DMS53 (cell line): ENCODE measurements at places on chromosomes 4 and X.

- no peak for DNase-seq
Measured at GRCh38 chrX:48626401-48627298, 29.4 kb downstream of the WDR13 start.

GRCh38 chr4:33411182-33411581 lies 2691.0 kb downstream of the PCDH7 start:
- DNase-seq: no peak

DNA sequence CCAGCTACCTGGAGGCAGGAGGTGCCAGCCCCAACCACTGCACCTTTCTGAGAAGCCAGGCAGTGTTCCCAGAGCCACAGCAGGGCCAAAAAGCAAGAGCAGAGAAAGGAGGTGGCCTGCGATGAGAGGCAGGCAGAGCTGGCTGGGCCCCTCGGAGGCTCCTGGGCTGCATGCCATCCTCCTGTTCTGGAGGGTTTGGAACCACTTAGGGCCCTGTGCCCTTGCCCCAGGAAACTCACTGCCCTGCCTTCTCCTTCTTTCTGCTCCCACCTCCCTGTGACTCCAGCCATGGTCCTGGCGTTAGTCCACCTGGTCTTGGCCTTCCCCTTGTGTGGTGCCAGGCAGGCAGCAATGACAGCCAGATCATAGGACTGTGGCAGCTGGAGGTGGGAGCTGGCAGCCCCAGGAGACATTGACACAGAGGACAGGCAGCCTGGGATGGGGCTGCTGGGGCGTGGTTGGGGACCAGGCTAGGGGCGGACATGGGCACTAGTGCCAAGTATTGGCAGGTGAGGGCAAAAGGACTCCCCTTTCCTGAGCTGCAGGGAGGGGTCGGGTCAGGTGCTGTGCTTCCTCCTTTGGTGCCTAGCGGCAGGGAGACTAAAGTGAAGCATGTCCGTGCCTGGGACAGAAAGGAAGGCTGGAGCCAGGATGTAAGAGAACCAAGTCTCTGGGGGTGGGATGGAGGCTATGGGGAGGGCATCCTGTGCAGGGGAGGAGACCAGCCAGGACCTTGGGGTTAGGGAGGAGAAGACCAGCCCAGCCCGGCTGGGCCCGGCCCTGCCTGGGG lies 1.4 kb downstream of the APLN start:
- DNase-seq: no peak

- peak; percentile 1 for DNase-seq
Measured at GRCh38 chrX:134406356-134407064, 53.5 kb upstream of the HPRT1 start.

- no peak for DNase-seq
Measured at GRCh38 chr4:72352711-72353110, 216.3 kb downstream of the ADAMTS3 start.

GRCh38 chr4:102439812-102440211 lies 61.3 kb upstream of the NFKB1 start:
- DNase-seq: peak; percentile 26

- DNase-seq: peak; percentile 15
Measured at GRCh38 chrX:44400588-44400987, 57.1 kb upstream of the EFHC2 start.

DNA sequence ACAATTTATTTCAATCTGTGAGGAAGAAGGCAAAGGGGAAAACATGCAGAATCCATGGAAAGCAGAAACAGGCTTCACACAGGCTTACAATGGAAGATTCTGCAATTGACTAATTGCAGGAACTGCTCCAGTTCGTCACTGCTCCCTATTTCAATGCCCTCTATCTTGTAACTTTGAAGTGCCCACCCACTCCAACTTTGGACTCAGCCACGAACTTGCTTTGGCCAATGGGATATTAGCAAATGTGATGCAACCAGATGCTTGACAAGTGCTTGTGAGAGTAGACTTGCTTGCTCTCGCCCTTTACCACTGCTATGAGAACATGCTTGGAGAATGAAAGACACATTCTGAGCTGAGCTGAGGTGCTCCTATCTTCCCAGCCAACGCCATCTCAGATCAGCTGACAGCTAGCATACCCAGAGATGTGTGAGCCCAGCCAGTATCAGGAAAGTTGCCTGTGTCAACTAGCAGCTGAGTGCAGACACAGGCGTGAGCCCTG lies 105.7 kb upstream of the PTCHD1 start:
- no peak for DNase-seq

DNA sequence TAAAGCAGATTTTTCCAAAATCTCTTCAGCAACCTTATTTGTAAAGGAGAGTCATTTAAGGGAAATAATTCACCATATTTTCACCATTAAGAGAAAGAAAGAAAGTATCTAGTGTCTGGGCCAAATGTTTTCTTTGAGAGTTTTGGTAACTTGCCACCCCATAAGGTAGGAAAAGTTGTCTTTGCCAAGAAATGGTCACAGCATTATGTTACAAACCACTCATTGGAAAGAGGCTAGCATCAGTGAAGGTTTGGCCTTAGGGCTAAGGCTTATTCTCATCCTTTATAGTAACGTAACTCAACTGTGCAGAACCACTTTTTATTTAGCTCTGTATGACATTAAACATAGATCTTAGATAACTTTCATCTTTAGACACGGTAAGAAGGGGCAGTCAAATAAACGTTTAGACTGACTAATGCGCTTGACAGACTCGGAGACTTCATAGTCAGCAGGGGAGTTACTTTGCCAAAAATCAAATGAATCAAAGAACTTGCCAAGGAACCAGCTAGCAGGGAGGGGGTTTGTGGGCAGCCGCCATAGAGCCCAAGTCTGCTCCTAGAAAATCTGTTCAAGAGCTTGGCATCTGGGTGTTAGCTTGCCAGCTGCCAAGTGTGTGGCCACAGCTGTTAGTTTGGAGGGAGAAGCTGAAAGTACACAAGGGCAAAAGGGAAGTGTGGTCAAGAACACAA lies 182.8 kb upstream of the GRID2 start:
- no peak for DNase-seq

- DNase-seq: no peak
Measured at GRCh38 chr4:145773581-145774234, 93.8 kb downstream of the C4orf51 start.

DNA sequence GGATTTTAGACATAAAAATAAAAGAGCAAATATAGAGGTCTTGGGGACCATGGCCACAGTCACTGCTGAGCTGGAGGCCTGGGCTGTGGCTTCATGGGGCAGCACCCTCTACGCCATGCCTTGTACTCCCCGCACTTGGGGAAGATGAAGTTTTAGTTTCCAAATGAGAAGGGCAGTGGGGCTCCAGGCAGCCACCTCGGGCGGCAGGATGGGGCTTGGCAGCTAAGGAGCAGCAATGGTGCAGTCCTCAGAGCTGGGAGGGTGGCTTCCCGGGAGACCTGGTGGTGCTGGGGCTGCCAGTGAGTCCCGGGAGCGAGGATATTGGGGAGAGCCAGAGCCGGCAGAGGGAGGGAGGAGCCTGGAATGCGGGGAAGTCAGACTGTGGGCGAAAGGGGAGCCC lies 2.4 kb downstream of the CXCR3 start:
- no peak for DNase-seq

GRCh38 chrX:80223982-80224579 lies 196.2 kb upstream of the TENT5D start:
- peak; percentile 40 for DNase-seq

DNA sequence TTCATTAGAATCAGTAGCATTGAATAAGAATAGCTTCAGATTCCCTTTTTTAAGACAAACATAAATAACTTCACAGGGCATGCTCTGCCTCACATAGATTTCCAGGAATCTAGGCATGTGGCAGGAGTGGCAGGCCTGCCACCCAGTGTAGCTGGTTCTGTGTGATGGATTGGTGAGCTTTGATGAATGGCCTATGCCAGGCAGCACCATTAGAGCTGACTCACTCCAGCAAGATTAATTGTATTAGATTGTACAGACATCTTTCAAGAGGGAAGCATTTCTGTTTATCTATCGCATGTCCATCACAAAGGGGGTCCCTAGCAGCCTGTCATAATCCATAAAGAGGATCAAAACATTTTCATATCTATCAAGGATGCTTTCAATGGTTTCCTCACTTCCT lies 71.9 kb downstream of the NAA11 start:
- no peak for DNase-seq

- DNase-seq: no peak
Measured at GRCh38 chr4:165738571-165738970, 134.5 kb upstream of the TLL1 start.

DNA sequence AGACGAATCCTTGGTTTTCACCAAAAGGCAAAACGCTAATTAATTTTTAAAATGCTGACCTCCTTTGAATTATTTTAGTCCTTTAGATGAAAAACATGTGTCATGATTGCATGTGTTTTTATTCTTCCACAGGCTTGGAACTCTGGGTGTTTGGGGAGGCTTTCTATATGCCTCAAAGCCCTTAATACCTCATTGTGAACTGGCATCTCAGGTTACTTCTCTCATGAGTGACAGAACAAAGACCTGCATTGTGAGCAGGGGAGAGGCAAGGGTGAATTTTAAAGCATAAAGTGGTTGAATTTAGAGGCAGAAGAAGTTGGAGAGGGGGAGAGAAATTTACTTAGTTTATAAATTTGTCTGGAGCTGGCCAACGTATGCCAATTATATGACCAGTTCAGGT lies 119.5 kb downstream of the ARSF start:
- no peak for DNase-seq

GRCh38 chr4:3409571-3410091 lies 32.1 kb upstream of the HGFAC start:
- DNase-seq: no peak

- peak; percentile 72 for DNase-seq
Measured at GRCh38 chr4:171025776-171026175, 787.4 kb upstream of the GALNTL6 start.

- DNase-seq: no peak
Measured at GRCh38 chr4:92357966-92358365, 54.2 kb downstream of the GRID2 start.

DNA sequence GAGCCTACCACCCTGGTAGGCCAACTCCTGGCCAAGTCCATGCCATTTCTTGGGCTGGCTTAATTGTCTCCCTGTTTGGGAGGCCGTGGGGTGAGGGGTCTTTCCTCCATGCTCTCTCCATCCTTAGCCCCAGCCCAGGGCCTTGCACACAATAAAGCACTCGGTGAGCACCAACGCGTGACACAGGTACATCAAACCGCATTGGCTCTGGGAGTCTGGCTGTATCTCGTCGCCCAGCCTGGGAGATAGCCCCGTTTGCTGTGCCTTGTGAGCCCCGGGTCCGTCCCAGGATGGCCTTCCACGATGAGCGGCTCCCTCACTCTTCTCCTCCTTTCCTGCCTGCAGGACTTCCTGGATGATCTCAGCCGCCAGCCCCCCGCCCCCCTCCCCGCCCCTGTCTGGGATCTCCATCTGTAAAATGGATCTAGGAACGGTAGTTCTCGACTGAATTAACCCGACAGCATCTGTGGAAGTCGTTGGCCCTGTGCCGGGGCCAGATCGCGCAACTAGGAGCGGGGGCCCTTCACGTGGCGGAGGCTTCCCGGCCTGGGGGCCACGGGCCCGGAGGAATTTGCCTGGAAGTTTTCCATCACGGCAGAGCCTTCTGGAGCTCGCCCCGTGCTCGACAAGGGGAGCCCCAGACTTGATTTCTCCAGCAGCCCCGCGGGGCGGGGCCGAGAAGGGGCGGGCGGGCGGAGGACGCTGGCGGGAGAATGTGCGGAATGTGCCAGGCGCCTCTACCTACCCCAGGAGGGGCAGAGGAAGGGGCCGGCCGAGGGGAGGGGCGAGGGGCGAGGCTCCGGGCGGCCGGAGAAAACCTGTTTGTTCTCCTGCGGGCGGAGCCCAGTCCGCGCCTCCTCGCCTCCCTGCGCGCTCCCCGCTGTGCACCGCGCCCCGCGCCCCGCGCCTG lies at the start of gene ZNF185:
TSS of gene ZNF185 (plus strand) at position 846 of the 910 bp plus-strand sequence. CDS start 16,423 bp downstream, outside the sequence.
- peak; percentile 64 for DNase-seq

DNA sequence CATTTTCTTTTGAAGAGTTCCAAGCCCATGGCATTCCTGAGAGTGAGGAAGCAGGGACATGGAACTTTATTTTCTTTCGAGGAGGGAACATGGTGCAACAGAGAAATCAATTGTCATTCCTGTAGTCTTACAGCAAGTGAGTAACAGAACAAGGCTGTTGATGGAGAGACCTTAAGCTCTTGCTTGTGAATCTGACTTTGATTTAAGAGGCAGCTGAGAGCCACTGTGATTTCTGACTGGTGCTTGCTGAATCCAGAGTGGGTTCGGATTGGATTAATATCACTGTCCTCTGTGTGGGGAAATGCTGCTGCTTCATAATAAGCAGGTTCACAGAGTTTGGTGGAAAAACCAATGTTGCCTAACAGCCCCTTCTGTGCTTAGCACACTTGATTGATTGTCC lies 4.7 kb upstream of the ATP1B4 start:
- DNase-seq: no peak

- no peak for DNase-seq
Measured at GRCh38 chr4:109749388-109750082, 19.7 kb upstream of the PLA2G12A start.

DNA sequence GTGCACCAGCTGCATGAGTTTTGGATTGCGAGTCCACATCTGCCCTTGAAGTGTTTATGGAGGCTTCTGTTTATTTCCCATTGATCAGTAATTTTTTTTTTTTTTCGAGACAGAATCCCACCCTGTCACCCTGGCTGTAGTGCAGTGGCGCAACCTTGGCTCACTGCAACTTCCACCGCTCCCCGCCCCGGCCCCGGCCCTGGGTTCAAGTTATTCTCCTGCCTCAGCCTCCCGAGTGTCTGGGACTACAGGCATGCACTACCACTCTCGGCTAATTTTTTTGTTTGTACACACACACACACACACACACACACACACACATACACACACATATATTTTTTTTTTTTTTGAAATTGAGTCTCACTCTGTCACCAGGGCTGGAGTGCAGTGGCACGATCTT lies 46.1 kb downstream of the SMAD1 start:
- no peak for DNase-seq

- no peak for DNase-seq
Measured at GRCh38 chr4:25347971-25348370, 29.1 kb upstream of the ANAPC4 start.

DNA sequence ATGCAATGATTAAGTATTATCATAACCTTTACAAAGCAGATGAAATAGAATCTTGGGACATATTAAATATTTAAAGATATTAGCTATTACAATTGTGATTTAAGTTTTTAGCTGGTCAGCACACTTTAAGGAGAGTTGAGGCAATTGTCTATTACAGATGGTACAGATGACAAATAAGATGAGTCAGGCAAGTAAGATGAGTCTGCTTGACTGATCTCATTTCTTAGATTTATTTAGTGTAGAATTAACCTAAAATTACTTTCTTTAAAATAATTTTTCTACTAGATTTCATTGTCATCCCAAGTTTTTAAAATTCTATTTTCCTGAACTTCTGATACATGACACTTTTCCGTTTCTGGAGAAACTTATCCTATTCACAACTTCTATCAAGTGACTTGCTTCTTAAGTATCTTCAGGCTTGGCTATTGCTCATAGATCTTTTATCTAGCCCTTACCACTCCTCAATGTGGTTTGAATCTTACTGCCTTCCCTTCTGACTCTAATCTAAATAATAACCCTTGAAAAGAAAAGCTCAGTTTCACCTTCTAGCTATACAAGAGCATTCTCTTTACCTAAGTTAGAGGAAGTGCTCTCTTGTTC lies 32.9 kb downstream of the CXCL1 start:
- DNase-seq: no peak
